CD8-positive, alpha-beta T cell (primary cell): ENCODE measurements at places on chromosomes 6 and 20.

- DNase-seq, result no peak
These were observed 102.6 kb downstream of the COL21A1 start for GRCh38 chr6:56144538-56145324.

GRCh38 chr20:12925210-12925755 is 83.5 kb upstream of the SPTLC3 start:
- DNase-seq, result no peak

DNA sequence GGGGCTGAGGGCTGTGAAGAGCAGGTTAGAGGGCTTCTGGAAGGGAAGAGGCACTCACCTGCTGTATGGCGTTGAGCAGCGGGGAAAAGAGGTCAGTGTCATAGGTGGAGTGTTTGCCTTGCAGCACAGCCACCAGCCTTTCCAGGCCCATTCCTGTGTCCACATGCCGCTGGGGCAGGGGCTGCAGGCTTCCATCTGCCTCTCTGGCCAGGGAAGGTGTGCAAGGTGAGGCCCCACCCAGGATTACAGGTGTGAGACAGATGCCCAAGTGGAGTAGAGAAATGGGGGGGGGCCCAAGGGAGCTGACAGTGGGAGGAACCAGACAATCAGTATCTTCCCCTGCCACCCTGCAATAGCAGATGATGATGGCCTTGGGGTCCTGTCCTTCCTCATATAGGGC is 2.9 kb downstream of the AARS2 start:
- no peak for DNase-seq

DNA sequence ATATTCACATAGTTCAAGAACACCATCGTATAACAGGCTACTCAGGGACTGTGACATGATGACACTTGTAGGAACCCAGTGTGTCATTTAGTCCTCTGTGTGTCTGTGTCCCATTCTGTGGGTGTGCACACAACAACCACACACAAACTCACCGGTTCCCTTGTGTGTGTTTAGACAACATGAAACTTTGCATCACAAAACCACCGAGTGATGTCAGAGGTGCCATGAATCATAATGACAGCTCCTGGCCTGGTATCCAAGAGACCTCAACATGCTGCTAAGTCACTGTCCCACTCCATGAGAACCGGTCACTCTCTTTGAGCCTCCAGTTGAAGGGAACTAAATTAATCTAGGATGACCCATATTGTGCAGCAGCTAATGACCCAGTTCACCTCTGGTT is 421.3 kb downstream of the PREX1 start:
- no peak for DNase-seq

- no peak for DNase-seq
These were observed 98.8 kb downstream of the SASH1 start for GRCh38 chr6:148441454-148441911.

DNA sequence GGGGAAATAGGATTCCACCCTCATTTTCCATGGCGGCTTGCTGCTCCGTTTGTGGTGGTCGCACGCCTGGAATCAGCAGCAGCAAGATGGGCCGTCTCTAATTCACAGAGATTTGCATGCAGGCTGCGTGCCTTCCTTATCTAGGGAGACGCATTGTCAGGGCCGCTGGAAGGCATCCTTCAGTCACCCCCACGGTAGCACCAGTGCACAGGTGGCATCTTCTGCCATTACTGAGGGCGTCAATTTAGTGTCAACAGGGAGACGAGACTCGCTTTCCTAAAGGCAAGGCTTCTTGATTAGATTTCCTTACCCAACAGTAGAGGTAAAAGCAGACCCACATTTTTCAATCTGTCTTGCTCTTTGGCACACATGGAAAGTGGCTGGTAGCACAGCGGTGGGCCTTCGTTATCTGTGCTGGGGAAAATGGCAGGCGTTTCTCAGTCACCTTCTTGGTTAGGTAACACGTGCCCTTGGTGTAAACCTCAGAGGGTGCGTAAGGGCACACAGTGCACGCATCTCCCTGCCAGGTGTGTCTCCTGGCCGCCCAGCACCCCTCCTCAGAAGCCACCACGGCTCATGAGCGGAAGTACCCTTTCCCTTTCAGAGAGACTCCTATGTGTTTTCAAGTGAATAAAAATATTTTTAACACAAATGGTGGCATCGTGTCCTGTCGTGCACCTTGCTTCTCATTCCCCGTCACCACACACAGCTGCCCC is 27.3 kb upstream of the VSTM2L start:
- no peak for DNase-seq

DNA sequence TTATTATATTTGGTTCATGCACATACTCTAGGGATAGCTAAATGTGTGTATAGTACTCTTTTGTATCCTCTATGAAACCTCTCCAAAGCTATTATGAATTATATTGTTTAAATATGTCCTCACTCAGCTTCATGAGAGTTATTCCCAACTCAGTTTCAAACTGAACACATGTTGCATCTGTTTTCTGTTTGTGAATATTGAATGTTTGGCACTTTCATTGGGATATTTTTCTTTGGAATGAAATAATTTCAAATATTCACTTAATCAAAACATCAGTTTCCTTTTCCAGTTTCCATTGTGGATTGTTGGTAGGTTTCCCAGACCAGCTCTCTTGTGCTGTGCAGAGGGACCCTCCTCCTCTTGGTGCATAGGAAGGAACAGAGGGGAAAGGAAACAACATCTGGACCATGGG is 46.6 kb downstream of the HDAC2 start:
- no peak for DNase-seq

- no peak for DNase-seq
These were observed 28.9 kb downstream of the PSMB9 start for GRCh38 chr6:32882879-32883250.

GRCh38 chr20:59405226-59406200 is 105.1 kb downstream of the EDN3 start:
- no peak for DNase-seq

GRCh38 chr6:116955773-116956172 is 78.7 kb downstream of the RFX6 start:
- DNase-seq, result no peak
